Fibroblast of gingiva (primary cell): ENCODE measurements at places on chromosomes 5 and 9.

GRCh38 chr9:68522131-68522530, 18.6 kb downstream of the TMEM252 start:
- no peak for DNase-seq

GRCh38 chr5:89847743-89848142, 561.8 kb downstream of the CETN3 start:
- no peak for DNase-seq

DNA sequence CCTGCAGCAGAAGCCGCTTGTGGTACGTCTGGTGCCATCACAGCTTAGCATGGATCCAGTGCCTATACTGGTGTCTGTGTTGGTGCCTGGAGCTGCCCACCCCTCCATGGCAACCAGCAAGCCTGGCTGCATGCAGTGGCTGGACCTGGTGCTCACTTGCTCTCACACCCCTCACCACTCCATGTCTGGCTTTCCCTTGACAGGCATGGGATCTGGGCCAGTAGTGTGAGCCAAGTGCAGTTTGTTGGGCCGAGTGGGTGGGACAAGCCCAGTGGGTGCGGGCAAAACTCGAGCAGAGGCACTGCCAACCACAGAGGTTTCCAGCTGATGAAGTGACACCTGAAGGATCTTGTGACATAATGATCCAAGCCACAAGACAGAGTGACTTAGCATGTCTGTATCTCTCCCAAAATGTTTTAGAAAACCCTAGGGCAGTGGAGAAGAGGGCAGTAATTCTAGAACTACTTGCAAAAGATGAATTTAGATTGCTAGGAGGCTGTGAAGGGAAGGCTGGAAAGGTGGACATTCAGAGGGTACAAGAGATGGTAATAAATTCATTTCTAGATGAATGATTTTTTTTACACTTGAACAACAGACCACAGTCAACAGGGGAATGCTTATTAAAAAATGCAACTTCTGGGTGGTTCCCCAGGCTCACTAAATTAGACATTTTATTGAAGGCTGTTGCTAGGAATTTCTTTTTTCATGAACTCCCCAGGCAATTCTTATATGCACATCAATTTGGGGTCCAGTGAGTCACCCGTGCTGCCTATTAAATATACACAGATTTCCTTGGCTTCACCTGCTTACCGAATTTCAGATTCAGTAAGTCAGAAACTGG, 660.3 kb downstream of the TLR4 start:
- DNase-seq = no peak

DNA sequence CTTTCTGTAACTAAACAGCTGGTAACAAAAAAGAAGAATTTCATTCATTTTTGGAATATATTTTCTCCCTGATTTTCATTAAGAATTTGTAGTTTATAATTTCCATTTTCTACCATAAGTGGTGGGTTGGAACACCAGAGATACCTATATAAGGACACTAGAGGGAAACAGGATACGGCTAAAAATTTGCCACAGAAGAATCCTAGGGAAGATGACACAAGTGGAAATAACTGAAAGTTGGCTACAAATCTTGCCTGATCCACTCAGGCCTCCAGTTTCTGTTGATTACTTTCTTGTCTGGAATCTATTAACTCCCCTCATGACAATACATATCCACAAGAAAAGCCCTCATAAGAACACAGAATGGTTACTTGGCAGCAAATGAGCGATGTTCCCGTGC, 46.8 kb downstream of the FREM1 start:
- DNase-seq = peak; percentile 5

GRCh38 chr5:104088876-104089778, 526.5 kb upstream of the NUDT12 start:
- no peak for DNase-seq

- no peak for DNase-seq
Observed at GRCh38 chr9:15161753-15162152, 145.3 kb downstream of the TTC39B start.

- DNase-seq = no peak
Observed at GRCh38 chr5:107155707-107156106, 515.0 kb downstream of the EFNA5 start.

- DNase-seq = peak; percentile 33
Observed at GRCh38 chr5:88860501-88860900, 22.5 kb downstream of the MEF2C start.

GRCh38 chr5:175674731-175675346, 17.0 kb downstream of the HRH2 start:
- no peak for DNase-seq

DNA sequence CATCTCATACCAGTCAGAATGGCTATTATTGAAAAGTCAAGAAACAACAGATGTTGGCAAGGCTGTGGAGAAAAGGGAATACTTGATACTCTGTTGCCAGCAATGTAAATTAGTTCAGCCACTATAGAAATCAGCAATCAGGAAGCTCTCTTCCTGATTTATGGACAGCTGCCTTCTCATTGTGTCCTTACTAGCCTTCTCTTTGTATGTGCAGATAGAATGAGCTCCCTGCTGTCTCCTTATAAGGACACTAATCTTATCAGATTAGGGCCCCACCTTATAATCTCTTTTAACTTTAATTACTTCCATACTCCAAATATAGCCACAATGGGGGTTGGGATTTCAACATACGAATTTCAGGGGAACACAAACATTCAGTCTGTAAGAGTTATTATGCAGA, 38.0 kb downstream of the KCNV2 start:
- DNase-seq = no peak

DNA sequence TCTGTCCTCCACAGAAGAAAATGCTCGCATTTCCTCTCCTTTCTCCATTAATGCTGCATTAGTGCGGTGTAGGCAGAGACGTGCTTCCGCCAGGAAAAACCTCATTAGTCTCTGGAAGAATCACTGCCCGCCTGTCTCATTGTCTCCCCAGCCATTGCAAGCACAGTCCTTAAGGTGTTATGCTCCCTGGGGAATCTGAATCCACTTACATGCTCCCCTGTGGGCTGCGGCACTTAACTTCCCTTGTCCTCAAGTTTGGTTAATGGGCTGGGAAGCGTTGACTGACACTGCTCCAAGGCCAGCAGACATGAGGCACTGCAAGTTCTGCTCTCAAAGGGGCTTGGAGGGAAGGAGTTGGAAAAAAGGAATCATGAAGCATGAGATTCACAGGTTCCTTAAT, 41.6 kb downstream of the TARS1 start:
- no peak for DNase-seq

- no peak for DNase-seq
Observed at GRCh38 chr9:105515811-105516413, 42.0 kb upstream of the FKTN start.

DNA sequence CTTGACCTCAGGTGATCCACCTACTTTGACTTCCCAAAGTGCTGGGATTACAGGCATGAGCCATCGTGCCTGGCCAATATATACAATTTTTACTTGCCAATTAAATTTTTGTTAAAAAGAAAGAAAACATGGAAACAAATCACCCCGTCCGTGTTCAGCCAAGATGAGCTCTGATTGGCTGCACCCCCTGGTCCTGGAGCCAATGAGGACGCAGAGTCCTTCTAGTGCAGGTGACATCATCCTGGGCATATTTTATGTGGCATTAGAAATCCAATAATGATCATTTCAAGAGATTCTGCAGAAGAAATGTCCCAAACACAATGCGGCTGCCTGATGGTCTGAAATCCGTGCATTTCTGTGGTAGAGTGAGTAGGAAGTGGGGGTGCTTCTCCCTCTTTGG, 159.5 kb downstream of the GAPVD1 start:
- no peak for DNase-seq

DNA sequence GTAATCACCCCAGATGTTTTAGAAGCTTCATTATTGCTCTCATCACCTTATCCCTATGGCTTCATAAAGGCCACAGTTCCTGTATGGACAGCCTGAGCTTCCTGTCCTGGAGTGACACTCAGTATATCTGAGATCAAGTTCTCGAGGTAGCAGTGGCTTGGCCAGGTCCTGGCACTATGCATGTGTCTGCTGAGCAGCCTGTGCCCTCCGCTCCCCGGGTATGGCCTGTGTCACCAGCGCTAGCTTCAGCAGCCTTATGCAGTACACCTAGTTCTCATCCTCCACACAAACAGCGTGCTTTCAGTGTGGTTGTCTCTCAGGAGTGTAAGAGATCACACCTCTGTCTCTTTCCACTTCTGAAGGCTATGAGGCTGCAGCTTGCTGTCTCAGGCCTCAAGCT, 514.7 kb downstream of the DIRAS2 start:
- DNase-seq = no peak
